Activated naive CD4-positive, alpha-beta T cell treated with Interleukin-2 at 50 U/mL for 16 hours (primary cell): ENCODE measurements at places on chromosomes 1 and 21.

DNA sequence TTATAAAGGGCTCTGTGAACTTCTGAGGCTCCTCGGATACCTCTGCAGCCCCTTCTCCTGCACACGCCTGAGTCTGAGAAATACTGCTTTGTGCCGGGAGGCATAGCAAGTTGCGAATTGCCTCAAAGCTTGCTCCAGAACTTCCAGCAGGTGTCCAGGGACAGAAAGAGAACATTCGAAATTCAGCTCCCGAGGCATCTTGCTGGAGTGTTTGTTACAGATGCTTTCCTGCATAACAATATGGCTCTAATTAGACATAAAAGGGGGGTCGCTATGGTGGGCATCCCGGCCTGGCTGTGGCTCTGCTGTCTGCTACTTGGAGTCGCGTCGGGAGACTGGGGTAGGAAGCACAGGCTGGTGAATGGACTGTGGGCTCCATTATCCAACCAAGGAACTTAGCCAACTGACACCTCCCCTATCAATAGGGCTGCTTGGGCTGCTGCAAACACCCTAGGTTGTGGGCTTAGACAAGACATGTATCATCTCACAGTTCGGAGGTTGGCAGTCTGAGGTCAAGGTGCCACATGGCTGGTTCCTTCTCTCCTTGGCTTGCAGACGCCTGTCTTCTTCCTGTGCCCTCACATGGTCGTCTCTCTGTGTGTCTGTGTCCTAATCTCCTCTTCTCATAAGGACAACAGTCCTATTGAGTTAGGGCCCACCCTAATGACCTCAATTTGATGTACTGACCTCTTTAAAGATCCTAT is 607.0 kb downstream of the NPHP4 start:
- no peak for DNase-seq

DNA sequence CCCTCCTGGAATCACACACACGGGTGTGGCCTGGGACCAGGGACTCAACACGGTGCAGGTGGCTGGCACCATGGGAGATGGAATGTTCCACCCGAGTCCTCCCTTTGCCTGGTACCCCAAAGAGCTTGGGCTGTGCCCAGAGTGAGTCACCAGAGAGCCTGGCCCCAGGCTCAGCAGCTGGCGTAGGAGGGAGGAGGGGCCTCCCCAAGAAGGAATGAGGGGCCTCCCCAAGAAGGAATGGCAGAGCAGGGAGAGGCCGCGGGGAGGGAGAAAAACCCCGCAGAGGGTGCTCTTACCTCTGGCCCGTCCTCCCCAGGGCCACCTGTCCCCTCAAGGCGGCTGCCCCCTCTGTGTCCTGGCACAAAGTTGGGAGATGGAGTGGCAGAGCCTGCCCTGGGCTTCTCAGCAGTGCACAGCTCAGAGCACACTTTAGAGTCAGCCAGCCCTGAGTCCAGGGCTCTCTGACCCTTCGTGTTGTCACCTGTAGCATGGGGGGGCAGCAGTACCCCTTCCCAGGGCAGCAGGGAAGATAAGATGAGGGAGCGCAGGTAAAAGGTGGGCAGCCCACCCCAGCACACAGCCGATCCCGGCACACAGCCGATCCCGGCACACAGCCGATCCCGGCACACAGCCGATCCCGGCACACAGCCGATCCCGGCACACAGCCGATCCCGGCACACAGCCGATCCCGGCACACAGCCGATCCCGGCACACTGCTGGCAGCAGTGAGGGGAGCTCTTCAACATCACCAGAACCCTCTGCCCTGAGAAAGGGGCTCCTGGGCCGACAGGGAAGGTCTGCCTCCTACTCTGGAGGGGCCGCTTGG is 20.2 kb upstream of the KCNAB2 start:
- peak; percentile 22 for DNase-seq

GRCh38 chr1:93434088-93434487 is 13.8 kb upstream of the FNBP1L start:
- no peak for DNase-seq

GRCh38 chr1:177849579-177850290 is 120.1 kb downstream of the SEC16B start:
- DNase-seq = no peak

- peak; percentile 5 for DNase-seq
Observed at GRCh38 chr1:201999625-202000238, 10.7 kb upstream of the ELF3 start.

DNA sequence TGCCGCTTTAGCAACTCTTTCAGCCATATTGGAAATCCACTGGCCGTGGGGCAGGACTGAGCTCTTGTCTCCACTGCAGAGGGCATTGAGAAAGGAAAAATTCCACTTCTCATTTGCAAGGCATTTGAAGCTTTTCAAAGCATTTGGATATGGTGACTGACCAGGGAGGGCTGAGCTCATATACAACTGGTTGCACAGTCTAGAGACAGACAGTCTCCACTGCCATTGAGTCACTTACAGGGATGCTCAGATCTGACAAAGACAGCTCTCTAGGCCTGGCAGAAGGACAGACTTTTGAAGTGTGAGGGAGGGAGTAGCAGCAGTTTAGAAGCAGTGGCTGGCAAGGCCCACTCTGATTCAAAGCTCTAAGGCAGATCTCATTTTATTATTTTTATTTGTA is 24.2 kb downstream of the NCF2 start:
- no peak for DNase-seq

GRCh38 chr1:61011561-61012263 is 70.6 kb upstream of the NFIA start:
- no peak for DNase-seq

DNA sequence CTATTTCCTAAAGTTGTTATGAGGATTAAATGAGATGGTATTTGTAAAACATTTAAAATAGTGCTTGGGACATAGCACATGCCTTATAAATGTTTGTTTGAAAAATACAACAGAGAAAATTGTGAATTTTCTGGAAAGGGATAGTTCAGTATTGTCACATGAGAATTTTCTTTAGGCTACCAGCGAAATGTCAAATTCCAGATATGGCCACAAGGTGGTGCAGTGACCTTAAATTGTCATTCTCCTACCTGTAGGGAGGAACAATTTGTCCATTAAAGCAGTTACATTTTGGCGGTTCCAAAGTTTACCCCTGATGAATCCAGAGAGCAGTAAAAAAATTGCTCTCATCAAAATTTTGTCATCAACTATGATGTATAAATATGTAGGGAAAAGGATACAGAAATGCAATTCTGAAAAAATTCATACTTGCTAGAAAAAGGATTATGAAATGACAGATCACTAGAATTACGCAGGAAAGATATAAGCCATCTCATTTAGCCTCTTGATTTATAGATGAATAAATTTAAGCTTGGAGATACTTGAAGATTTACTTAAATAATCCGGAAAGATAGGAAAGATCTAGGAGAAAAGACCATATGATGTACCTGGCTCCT is 50.2 kb upstream of the TSHB start:
- DNase-seq = peak; percentile 68

DNA sequence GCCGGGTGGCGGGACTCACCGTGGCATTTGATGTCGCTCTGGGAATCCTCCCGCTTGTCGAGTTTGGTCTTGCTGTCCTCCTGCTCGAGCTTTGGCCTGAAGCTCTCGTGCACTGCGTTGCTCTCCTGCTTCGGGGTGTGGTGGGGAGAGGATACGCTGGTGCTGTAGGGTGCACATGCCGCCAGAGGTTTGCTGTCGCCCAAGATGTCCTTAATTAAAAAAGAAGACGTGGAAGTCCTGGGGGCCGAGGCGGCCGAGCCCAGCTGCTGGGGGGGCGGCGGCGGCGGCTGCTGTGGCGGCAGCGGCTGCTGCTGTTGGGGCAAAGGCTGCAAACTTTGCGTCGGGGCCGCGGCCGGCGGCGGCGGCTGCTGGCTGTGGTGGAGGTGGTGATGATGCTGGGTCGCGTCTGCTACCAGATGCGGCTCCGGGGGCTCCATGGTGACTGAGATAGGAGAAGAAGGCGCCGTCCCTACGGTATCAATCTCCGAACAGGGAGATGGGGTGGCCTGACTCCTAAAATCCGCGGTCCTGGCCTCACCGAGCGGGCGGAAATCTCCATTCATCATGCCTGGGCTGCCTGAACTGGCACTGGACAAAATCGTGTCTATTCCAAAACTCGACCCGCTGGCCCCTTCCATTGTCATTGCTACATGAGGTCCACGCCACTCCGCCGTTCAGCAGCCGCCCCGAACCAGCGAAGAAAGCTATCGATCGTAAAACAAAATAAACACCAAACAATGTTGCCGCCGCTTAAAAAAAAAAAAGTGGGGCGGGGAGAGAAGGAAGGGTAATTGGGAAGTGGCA is at the start of gene BARHL2:
Gene BARHL2, minus strand, starts transcription at position 751 of the 804 bp plus-strand sequence. Its CDS starts 107 bp downstream, at position 644.
- no peak for DNase-seq

DNA sequence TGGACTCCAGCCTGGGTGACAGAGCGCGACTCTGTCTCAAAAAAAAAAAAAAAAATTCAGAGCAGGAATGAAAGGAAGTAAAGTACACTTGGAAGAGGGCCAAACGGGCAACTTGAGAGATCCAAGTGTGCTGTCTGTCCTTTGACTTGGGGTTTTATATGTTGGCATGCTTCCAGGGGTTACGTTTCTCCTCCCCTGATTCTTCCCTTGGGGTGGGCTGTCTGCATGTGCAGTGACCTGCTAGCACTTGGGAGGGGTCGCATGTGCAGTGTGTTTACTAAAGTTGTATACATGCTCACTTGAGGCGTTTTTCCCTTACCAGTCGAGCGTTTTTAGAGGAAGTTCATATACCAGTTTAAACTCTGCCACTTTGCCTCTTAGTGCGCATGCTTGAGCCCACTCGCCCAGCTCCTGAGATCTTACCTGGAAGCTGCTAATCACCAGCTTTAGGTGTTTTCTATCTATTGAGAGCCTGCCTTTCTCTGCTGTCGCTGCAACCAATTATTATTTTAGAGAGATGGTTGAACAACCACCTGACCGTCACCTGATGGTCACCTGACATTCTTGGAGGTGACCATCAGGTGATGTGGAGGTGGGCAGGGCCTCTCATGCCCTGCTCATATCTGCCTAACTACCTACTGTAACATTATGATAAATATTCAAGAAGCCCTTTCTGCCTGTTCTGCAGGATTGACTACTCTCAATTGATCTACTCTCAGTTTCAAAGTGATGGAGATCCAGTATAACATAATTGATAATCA is 140.1 kb downstream of the MACF1 start:
- DNase-seq = no peak

- DNase-seq = no peak
Observed at GRCh38 chr1:176919386-176920378, 244.8 kb downstream of the ASTN1 start.

DNA sequence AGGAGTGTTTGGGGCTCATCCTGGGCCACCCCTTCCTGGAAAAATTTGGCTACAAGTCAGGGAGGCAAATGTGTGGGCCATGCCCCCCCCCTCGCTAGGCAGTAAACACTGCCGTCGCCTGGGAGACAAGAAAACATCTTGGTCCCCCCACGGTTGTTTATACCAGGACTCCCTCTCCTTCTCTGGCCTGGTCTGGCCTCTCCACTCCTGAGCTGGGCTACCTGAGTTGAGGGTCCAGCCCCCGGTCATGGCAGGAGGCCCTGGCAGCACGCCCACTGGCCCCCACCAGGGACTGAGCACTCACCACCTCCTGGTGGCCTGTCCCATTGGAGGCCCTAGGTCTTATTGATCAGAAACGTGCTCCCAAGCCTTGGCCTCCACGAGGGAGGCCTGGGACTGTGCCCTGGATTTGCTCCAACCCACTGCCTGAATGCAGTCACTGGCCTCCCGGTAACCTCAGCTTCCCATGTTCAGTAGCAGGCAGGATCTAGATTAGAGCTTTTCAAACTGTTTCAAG is 15.8 kb downstream of the KCNQ4 start:
- no peak for DNase-seq

DNA sequence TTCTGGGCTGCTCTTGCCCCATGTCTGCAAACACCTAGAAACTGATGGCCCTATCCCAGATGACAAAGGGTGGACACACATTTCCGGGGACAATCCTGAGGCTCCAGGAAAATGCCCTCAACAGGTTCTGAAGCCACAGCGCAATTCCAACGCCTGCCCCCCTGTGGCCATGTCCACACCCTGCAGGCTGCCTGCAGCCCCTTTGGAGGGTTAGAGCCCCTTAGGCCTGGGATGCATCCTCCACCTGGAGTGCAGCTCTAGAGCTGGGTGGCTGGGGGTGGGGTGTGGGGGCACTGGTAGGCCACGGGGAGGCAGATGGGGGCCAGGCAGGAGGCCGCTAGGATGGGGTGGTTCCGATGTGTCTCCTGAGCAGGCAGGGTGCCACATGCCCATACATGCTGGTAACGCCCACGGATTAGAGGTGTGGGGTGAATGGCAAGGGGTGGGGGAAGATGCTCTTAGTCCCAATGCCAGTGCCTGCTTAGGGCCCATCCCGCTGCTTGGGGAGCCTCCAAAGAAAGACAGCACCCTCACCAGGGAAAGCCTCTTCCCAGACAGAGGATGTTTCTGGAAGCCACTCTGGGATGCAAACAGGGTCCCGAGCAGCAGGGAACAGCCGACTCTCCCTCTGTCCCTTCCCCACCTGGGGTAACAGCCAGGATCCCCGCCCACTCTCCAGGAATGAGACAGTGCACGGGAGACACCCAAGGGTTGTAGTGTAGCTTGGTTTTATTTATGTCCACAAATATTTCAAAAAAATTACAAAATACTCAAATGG is 34.0 kb downstream of the SLC45A1 start:
- peak; percentile 27 for DNase-seq

DNA sequence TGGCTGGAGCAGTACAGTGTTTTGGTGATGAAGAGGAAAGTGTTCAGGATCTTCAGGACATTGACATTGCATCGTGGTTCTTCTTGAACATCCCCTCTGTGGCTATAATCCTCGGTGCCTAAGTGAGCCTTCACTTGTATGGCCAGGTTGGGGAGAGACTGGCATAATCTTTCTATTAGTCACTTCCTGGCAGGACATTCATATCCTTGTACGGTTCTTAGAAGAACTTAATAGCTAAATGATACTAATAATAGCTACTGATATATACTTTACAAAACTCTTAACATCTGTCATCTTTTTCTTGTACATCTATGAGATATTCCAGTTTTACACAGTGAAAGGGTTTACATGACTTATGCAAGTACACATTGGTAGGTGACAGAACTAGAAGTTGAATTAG is 35.8 kb downstream of the CELF3 start:
- no peak for DNase-seq

- DNase-seq = no peak
Observed at GRCh38 chr1:38791892-38792291, 67.7 kb downstream of the RRAGC start.

DNA sequence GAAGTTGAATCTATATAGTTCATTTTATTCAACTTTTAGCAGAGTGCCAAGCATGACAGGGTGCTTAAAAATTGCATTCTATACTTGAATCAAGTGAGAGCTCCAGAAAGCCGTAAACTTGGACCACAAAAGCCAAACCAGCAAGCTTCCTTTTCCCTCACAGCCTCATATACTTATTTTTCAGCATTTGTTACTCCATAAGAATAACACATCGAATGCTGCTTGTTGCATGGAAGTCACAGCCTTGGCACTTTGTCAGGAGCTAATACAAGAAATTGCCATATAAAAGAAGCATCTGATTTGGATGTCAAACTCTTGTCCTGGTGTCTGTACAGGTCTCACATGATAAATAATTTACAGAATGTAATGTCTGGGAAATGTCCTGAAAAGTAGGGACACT is 87.4 kb downstream of the PLXNA2 start:
- no peak for DNase-seq

- no peak for DNase-seq
Observed at GRCh38 chr1:226034482-226034881, 28.0 kb upstream of the H3-3A start.
